ENCODE measurements at places on chromosomes 3 and 15.
A peak's percentile ranks its signal among the peaks of the same experiment; 100 is the strongest.

GRCh38 chr3:134344560-134344959 is 29.7 kb downstream of the AMOTL2 start:
- no peak for DNase-seq

DNA sequence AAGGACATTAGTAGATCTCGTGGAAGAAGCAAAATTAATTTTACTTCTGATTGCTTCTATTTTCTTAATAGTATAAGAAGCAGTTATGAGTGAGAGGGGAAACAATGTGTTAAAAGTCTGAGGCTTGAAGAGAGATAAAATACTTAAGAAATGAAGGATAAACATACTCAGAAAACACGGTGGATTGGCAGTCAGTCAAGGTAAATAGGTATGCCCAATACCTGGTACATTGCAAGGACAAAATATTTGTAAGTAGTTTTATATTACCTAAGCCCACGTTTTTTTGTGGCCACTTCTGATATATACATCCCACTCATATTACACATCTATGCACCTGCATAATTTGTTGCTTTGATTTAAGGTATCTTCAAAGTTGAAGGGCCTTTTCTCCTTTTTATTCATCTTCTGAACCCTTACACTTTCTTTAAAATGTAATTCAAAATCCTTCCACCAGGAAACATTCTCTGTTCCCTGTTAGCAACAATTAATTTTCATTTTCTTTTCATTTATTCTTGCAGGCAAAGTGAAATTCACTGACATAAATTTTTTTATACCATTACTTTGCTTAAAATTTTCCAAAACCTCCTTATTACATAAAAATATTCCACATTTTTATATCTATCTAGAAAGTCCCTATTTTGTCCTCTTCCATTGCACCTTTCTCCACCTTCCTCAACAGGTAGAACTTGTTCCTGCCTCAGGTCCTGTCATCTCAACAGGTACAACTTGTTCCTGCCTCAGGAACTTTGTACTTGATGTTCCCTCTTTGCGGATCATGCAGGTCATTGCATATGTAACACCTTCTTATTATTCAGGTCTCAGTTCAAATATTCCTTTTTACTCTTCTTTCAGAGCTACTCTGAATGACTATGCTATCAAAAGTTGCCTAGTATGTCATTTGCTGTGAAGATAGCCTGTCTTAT is 755.7 kb upstream of the ALCAM start:
- no peak for DNase-seq

- DNase-seq = no peak
Observed at GRCh38 chr15:44790215-44790614, 53.9 kb downstream of the TRIM69 start.

GRCh38 chr15:77584201-77584600 is 48.5 kb downstream of the LINGO1 start:
- DNase-seq = no peak

GRCh38 chr3:51874411-51874810 is 990 bp downstream of the IQCF5 start:
- no peak for DNase-seq

GRCh38 chr3:157182879-157183278 is 22.9 kb upstream of the CCNL1 start:
- no peak for DNase-seq

DNA sequence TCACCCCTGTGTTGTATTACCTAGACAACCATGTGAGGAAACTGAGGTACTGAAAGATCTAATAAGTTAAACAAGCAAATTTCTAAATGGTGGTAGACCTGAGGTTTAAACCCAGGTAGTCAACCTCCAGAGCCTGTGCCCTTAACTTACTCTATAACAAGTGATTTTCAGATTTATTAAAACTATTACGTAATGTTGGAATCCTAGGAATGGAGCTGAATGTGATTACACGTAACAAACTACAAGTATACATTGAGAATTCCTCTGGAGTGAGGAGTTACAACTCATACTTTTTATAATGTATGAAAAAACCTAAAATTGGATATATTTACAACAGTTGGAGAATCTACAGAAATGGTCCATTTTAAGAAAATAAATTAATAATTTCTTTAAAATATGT is 18.0 kb downstream of the FAM98B start:
- no peak for DNase-seq

DNA sequence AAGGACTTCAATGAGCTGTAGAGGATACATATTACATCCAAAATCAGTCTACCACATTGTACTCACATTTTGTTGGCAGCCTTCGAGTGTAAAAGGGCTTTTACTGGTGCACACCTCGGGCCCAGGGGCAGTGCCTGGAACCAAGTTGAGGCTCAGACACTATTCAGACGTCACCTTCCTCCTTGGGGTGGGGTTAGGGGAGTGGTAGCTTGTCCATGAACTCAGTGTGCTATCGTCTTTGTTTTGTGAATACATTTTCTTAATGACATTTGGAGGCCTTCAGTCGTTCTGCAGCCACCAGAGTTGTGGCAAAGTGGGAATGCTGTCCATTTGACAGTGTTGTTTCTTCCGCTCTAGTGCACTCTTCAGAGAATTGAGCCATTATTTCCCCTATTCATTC is 114.2 kb downstream of the PGPEP1L start:
- DNase-seq = no peak

DNA sequence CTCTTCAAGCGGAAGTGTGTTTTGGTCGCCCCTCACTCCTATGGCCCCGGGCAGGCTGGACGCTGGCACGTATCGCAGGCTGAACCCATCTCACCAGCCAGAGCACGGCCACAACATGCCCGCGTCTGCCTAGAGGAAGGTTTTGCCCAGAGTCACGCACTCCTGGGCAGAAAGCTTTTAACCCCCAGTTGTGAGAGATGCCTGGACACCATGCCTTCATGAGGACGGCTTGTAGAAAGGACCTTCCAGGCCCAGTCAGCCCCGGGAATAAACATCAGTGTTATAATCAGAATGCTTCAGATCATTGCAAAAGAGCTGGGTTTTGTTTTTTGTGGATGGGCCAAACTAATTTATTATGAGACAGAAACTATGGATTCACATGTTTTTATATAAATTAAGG is 16.5 kb downstream of the CYFIP1 start:
- no peak for DNase-seq

GRCh38 chr15:37015451-37015850 is 84.9 kb downstream of the MEIS2 start:
- no peak for DNase-seq

DNA sequence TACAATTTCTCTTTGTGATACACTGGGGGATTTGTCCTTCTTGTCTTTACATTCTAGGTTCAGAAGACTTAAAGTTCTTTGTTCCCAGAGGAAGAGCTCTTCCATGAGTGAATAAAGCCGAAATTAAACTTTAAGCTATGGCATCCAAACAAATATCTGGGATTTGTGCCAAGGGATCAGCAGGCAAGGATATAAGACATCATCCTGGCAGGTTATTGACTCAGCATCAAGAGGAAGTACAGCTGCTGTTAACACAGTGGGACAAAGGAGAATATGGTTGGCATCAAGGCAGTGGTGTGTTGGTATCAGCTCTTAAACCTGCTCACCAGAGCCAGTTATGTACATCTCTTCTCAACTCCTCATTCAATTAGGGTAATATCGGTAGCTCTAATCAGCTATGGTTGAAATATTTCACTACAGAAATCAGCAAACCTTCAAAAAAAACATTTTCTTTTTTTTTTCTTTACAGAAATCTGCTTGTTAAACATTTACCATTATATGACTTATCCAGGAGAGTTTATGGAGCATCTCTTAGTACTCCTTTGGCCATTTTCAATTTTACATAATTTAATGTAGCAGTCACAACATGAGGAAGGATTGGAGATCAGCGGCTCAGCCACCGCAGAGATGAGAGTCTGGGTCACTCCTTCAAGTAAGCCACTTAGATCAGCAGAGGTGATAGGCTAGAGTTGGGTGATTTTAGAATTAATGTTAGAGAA is 1198.6 kb upstream of the EPHA6 start:
- no peak for DNase-seq

GRCh38 chr3:50300681-50301254 is 1.6 kb upstream of the HYAL3 start:
- DNase-seq = no peak

DNA sequence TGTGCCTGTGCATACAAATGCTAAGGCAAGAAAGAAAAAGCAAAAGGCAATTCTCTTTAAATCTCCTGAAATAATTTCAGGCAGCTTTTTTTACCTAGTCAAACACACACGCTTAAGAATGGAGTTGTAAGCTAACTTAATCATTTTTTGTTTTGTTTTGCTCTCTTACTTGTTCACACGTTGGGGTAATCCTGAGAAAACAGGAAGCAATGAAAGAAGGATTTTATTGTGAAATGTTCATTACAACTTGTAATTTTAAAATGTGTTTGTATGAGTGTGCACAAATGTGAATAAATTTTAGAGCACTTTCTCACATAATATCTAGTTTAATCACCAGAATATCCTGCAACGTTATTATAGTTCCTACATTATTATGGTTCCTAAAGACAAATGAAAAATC is 263.8 kb downstream of the LPP start:
- DNase-seq = no peak

DNA sequence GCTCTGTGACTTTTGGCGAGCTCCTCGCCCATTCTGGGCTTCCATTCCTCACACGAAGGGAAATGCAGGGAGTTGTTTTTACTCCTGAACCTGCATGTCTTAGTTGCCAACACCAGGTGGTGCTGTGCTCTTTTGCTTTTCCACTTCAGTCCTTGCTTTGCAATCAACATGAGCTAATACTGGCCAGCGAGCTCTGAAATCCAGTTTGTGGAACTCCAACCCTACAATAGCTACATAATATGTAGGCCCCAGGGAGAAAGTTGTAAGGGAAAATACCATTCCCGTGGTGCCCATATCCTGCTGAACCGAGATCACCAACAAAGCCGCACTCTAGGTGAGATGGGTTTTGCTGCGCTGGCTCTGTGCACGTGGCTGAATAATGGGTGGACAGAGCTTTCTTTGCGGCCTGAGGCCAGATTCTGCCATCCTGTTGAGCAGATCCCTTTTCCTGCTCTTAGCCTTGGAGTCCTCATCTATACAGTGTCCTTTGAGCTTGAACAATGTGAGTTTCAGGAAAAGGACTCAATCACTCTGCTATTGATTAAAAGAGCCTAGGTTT is 25.0 kb downstream of the LSM3 start:
- peak; percentile 8 for DNase-seq

- no peak for DNase-seq
Observed at GRCh38 chr3:123711356-123711755, 126.5 kb upstream of the HACD2 start.

DNA sequence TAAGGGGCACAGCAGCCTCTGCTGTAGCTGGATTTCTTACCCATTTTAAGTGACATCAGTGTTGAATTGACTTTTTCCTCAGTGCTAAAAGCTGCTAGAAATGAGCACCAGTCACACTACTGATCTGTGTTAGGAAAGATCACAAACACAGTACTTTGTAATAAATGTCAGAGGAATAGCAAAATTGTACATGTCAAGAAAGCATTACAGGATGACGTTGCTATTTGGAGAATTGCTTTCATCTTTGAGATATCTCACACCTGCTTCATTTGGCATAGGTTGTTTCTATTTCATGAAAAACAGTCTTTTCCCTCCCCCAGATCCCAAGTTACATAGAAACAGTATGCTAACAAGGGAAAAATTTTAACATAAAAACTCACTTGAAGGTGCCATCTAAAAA is 77.8 kb downstream of the SLC25A26 start:
- no peak for DNase-seq

DNA sequence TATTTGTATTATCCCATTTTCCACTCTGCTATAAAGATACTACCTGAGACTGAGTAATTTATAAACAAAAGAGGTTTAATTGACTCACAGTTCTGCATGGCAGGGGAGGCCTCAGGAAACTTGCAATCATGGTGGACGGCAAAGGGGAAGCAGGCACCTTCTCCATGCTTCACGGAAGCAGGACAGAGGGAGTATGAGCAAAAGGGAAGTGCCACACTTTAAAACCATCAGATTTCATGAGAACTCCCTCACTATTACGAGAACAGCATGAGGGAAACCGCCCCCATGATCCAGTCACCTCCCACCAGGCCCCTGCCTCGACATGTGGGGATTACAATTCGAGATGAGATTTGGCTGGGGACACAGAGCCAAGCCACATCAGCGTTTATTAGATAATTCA is 172.8 kb downstream of the NR2F2 start:
- DNase-seq = no peak

GRCh38 chr3:58009026-58009748 is 965 bp downstream of the FLNB start:
- peak; percentile 18 for DNase-seq

- no peak for DNase-seq
Observed at GRCh38 chr15:57865294-57865693, 158.8 kb downstream of the POLR2M start.

- no peak for DNase-seq
Observed at GRCh38 chr15:61200626-61201025, 28.5 kb downstream of the RORA start.

GRCh38 chr3:13487403-13487802 is 7.3 kb downstream of the HDAC11 start:
- DNase-seq = no peak

GRCh38 chr3:72633121-72633520 is 215.1 kb downstream of the SHQ1 start:
- no peak for DNase-seq

DNA sequence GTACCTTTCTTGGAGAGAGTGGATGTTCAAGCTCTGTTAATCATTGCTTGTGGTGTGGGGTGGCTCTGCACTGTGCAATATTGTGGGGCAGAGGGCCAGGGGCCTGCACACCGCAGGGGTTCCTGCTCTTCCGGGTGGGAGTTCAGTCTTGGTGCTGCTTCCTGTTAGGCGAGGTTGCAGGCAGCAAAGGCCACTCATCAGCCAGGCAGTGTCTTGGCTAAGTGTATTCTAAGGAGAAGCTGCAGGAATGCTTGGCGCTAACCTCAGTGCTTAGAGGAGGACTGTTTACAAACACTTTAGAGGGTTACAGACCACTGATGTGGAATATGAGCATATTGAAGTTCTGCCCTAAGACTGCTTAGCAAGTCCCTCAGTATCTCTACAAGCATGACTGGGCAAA is 81.7 kb downstream of the CEP63 start:
- no peak for DNase-seq

DNA sequence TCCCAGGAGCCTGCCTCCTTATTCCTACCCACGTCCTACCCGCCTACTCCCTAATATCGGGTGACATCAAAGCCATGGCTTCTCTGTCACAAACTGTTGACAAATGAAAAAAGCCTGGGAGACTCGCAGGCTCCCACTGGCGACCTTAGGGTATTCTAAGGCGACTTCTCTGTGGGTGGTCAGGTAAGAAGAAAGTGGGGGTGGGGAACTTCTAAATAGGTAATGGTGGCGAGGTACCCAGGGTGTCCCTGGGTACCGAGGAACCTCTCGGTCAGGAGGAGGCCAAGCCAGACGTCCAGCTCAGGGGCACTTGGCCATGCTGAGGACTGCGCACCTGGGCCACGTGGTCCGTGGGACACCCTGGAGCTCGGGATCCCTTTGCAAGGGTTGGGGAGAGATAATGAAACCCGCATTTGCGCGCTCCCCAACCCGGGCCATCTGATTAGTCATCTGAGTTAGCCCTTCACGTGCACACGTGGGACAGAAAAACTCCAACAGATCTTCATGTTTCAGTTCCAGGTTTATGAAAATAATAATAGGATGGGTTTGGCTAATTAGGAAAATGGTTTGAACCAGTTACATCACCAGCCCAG is 78.2 kb downstream of the NR2F2 start:
- DNase-seq = no peak
